Naive thymus-derived CD8-positive, alpha-beta T cell (primary cell): ENCODE measurements at places on chromosomes 5 and 9.

DNA sequence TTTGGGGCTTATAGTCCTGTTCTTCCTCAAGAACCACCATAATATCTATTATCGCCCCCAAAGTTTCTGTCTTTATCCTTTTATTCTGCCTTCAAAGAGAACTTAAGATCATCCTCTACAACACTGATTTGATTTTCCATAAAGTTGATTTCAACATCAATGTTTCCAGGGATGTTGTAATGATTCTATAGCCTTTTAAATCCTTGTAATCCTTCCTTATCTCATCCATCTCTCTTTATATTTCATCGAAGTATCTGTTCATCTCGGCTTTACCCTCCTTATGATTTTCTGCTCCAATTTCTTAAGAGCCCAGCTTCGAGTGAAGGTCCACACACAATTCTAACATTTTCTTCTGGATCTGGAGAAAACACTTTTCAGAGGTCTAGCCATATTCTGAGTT lies 218.4 kb downstream of the CDK5RAP2 start:
- no peak for DNase-seq

GRCh38 chr5:77181596-77182304 lies 28.7 kb upstream of the PDE8B start:
- no peak for DNase-seq

- DNase-seq: no peak
Measured at GRCh38 chr5:173997331-173997730, 8.4 kb downstream of the C5orf47 start.

DNA sequence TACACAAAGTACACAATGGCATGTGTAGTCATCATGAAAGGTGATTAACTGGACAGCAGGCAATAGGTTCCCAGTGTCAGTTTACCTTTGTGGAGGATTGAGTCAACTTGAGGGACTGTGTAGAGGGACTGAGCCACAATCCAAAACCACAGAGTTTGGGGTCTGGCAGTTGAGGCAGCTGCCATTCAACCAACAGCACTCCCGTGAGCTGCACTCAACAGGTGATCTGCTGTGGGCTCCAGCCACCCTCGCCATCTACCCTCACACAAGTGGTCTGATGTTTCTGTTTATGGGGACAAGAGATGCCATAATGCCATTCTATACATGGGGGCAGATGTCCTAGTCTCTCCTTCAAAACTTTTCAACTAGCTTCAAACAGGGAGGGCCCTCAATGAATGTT lies 2.9 kb upstream of the DELE1 start:
- no peak for DNase-seq

DNA sequence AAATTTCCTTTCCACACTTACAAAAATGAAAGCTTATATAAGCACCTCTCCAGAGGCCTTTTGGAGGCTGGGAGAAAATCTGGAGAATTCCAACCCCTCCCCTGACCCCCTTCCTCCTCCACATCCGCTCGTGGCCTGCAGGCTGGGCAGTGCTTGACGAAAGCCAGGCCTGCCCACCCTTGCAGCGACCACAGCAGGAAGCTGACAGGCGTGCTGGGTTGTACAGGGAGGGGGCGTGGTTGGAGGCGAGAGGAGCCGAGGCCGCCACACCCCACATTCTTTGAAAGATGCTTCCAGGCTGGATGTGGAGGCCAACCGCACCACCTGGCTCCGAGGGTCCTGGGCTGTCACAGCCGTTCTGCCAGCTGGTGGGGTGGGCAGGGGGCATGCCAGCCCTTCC lies 47.8 kb upstream of the IER5L start:
- DNase-seq: peak; percentile 53
